ENCODE measurements at places on chromosomes 3 and 15. TPM values are rescaled to one million over a fixed set of nuclear protein-coding genes. Genes with fewer than 3 reads are reported as not detected.

CNTN3 gene
- not detected for total RNA-seq

DNA sequence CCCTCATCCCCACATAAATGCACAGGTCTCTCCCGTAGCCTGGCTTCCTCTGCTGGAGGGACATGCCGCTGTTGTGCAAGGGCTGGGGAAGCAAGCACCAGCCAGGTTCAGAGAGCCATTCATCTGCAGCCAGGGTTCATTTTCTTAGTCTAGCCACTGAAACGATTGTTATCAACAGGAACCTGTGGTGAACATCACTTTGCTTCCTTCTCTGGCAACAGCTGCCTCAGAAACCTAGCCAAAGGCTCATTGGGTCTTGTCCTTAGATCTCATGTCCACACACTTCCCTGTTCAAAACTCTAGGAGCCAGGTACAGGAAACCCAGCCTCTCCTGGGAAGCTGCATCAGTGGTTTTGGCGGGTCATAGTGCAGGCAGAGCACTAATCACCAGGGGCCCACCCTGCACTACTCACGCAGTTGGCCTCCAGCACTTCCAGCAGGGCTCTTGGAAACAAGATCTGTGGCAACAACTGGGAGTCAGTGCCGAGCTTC is 47.0 kb downstream of the OXNAD1 start:
- DNase-seq = no peak

CACNA2D2 gene
- total RNA-seq = 0.44 TPM

- DNase-seq = no peak
These were observed 30.3 kb downstream of the GPD1L start for GRCh38 chr3:32136703-32137102.

PPIP5K1 gene
- total RNA-seq = 24.9 TPM

DNA sequence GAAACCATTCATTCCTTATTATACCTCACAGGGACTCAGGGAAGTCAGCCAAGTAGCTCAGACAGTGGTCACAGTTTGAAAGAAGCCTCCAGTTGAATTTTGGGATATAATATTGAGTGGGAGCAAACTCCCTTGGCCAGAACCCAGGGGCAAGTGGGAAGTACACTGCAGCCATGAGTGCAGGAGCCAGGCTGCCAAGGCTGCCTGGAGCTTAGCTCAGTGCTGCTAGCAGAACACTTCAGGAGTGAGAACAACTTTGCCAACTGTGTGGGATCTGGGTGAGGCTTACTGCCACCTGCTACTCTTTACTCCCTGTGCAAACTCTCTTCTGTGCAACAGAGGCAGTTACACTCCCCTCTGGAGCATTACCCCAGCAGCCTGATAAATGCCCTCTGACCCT is 4.6 kb downstream of the OR5K3 start:
- no peak for DNase-seq

GRCh38 chr3:46730819-46731218 is 13.2 kb upstream of the PRSS50 start:
- no peak for DNase-seq

DNA sequence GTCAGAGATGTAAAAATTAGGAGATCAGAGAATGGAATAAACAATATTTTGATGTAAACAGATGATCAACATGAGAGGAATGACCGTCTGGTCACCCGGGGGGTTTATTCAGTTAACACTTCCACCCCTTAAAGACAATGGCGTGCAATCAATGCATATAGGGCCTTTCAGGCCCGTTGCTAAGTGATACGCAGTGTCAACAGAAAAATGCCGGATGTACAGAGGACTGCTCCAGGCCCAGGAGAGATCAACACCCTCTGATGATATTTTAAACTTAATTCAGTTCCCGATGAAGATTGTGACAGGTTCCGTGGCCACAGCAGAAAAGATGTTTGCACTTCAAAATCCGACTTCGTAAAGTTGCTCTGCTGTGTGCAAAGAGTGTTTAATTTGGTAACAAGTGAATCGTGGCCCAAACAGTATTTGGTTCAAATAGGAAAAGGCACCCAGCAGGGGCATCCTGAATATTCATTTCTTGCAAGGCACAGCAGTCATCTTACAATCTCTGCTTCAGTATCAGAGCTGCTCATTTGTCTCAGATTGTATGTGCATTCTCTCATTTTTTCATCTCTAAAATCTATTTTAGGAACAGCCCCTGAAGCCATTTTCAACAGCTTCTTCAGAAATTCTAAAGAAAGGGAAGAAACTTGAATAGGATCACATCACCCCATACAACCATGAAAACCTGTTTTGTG is 72.6 kb downstream of the FOXB1 start:
- DNase-seq = no peak

DNA sequence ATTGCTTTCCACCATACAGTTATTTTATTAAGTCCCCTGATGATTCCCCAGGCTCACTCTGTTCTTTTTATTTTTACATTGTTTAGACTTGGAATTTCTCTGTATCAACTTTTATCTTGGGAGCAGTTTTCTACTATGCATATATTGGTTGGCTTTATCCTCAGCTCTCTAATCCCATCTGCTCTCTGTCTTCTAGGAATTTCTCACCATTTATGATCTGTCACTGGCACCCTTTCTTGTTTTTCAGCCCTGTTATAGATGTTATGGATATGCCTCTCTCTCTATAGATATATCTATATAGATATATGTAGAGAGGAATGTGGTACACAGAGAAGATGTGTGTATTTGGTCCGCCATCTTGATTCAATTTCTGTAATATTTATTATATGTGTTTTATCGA is 90.5 kb downstream of the SH3GL3 start:
- no peak for DNase-seq

GRCh38 chr3:158845765-158846350 is 44.0 kb downstream of the MFSD1 start:
- DNase-seq = peak; percentile 62

SPINK8 gene
- not detected for total RNA-seq

- no peak for DNase-seq
These were observed 180.0 kb downstream of the CD47 start for GRCh38 chr3:107910713-107911259.

- DNase-seq = no peak
These were observed 269.4 kb upstream of the SUCLG2 start for GRCh38 chr3:67923796-67924195.

DNA sequence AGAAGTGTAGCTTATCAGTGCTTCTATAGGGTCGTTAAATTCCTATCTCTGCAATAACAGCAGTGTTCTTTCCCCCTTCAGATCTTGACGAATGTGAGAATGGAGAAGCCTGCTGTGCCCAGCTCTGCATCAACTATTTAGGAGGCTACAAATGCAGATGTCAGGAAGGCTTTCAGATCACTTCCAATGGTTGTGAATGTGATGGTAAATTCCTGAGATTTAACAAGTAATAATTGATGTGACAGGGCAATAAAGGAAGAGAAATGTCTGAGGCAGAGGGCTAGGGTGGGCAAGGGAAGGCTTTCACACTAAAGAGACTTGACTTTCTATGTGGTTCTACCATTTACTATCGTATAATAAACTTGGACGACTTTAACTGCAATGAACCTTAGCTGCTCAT is 711.7 kb upstream of the GOLIM4 start:
- DNase-seq = no peak

DNA sequence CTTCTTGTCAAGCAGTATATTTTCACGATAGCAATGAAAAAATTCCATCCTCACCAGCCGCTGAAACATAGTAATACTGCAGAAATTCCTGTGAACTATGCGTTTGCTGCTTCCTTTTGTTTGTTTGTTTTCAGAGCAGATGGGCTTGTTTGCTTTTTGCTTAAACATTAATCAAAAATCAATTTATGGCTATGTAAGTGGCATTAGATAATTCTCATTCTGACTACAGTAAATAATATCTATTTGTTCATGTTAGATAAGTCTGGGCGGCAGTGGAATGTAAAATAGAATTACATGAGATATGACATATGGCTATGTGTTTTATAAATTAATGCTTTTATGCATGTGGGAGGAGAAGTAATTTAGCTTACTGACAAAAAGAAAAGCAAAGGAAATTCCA is 163.7 kb downstream of the PGPEP1L start:
- DNase-seq = no peak

- no peak for DNase-seq
These were observed 255.2 kb downstream of the LSAMP start for GRCh38 chr3:116190095-116190494.

- DNase-seq = no peak
These were observed 174.2 kb upstream of the FRMD4B start for GRCh38 chr3:69560116-69560515.

DNA sequence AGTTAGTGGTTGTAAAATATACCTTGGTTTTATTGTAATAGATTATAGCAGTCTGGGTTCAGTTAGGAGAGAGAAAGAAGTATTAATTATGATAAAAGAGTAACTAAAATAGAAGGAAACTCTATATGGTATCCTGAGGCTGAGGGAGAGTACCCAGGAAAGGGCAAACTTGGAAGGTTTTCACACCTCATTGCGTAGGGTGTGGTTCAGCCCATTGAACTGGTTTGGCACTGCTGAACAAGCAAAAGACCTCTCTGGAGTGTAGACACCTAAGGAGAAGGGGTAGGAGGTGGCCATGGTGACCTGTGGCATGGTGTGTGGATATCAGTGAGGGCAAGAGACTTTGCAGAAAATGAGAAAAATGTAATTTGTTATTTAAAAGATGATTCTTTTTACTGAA is 63.5 kb downstream of the STT3B start:
- DNase-seq = no peak
